ENCODE measurements at places on chromosomes 7 and 10. TPM values are rescaled to one million over a fixed set of nuclear protein-coding genes. Genes with fewer than 3 reads are reported as not detected.

The NOS3 gene
- 11.9 TPM for polyA plus RNA-seq

The CDK13 gene
- 20.0 TPM for polyA plus RNA-seq

GRCh38 chr7:89377219-89377618, 581.7 kb upstream of the TEX47 start:
- DNase-seq, result no peak

The GHRHR gene
- polyA plus RNA-seq, result not detected

The SPDYE2B gene
- not detected for polyA plus RNA-seq

- no peak for DNase-seq
Measured at GRCh38 chr7:573269-573932, 53.8 kb upstream of the PDGFA start.

DNA sequence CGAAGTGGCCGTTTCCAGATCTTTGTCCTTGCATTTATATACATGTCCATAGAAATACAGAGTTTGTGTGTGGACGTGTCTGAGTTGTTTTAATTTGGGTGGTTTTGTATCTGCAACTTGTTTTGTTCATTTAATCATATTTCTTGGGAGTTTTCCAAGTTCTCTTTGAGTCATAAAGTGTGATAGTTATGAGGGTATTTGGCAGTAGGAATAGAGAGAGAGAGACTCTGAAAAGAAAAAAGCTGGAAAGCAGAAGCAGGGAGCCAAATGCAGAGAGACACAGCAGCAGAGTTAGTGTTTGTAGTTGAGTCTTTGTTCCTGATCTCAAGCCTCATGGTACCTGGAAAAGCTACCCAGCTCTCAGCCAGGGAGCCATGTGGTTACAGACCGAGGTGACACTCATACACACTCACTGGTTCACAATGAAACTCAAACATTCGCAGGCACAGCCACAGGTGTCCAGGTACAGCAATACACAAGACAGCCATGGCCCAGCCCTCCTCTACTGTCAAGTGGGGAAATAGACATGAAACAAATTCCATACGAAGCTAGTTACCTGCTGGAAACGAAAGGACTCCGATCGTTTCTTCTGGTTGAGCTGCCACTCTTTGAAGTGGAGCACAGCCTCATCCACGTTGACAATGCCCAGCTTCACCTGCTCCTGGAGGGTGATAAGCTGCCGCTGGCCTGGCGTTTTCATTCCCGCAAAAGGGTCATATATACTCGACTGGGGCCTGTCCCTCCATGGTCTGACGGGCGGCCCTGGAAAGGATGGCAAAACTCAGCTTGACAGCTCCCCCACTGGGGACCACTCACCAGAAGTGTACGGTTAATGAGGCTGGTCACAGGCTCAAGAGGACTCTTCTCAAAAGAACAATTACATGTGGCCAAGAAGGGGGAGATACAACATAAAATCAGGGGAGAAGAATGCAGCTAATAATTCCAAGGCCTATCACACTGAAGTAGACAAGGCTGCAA, 33.3 kb upstream of the TM9SF3 start:
- no peak for DNase-seq

DNA sequence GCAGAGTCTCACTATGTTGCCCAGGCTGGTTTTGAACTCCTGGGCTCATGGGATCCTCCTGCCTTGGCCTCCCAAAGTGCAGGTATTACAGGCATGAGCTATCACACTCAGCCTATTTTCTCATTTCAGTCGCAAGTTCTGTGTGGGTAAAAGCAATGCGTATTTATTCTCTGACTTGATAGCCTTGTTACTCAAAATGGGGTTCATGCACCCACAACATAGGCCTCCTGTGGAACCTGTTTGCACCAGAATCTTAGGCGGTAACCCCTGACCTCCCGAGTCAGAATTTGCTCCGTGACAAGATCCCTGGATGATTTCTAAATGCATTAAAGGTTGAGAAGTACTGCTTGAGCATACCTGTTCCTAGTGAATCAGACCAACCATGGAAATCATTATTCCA, 7.3 kb downstream of the IL2RA start:
- no peak for DNase-seq

The CALML5 gene
- not detected for polyA plus RNA-seq

The MBL2 gene
- polyA plus RNA-seq, result not detected

The STRIP2 gene
- 1.2 TPM for polyA plus RNA-seq

DNA sequence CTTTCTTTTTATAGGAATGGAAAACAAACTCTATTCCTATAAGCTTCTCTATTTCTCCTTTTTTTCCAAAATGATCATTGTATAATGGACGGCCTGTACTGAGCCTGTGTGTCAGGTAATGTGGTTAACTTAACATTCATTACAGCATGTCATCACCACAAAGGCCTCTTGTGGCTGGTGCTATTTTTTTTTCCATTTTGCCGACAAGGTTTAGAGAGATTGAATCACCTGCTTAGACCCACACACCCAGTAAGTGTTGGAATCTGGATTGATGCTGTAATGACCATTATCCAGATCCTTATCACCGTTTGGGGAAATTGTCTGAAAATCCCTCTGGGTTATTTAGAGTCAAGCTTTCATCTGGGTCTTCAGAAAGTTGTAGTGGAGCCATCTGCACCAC, 18.5 kb downstream of the AKR1B15 start:
- no peak for DNase-seq

DNA sequence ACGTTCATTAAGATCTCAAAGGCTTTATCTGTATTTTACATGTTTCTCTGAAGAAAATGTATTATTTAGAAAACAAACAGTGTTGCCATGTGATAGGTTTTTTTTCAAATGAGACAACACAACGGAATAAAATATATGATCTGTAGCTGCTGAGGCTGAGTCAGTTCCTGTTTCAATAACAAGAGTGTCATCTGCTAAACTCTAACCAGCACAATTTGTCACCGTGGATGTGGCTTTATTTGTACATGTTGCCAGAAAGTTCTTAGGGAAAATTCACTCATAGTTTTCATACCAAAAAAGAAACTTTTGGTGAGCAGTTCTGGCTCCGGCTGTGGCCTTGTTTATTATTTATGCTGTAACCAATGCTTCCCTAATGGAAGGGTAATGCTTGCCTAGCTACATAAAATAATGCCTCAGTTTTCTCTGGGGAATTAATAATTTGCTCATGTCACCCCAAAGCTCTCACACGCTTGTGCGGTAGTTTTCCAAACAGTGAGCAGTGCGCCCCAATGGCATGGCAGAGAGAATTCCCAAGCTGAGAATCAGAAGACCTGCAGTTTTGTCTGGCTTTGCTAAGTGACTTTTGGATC, 20.3 kb upstream of the KLF6 start:
- DNase-seq, result no peak

The CFAP70 gene
- polyA plus RNA-seq, result 2.3 TPM

The PKD1L1 gene
- 0.41 TPM for polyA plus RNA-seq

The CAV2 gene
- polyA plus RNA-seq, result 51.6 TPM

DNA sequence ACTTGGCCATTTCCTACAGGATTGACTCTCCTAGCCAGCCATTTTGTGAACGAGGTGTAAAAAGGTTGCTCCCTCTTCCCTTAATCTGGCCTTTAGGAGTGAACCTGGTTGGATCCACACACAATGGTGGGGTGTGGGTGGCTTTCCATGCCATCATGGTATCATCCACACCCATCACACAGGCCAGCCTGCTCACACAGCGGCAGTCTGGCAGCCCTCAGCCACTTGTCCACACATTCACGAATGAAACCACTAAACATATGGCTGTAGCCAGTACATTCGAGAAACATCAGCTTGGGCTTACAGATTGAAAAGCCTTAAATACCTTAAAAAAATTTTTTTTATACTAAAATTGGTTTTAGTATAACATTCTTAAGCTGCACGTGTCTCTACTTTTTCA, 31.9 kb downstream of the NEUROD6 start:
- DNase-seq, result no peak

DNA sequence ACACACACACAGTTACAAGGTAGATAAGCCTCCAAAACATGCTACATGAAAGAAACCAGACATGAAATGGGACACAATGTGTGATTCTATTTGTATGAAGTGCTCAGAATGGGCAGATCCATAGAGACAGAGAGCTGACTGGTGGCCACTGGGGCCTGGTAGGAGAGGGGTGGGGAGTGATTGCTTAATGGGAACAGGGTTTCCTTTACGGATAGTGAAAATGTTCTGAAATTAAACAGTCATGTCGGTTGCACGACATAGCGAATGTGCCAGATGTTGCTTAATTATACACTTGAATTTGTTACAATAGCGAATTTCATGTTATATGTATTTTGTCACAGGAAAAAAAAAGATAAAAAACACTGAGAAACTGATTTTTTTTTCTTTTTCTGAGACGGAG, 122.3 kb downstream of the SPDYE5 start:
- DNase-seq, result no peak

DNA sequence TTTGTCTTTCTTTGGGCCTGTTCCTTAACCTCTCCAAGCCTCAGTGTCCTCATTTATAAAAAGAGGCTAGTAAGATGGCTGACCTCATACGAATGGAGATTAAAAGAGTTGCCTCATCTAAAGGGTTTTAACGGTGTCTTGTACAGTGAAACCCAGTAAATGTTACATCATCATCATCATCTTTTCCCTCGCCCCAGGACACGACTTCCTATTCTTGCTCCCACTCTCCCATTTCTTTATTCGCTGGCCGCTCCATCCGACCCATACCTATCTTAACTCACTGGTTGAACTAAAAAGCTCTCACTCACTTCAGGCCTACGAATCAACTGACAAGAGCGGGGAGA, 554 bp downstream of the FRA10AC1 start:
- DNase-seq, result no peak

DNA sequence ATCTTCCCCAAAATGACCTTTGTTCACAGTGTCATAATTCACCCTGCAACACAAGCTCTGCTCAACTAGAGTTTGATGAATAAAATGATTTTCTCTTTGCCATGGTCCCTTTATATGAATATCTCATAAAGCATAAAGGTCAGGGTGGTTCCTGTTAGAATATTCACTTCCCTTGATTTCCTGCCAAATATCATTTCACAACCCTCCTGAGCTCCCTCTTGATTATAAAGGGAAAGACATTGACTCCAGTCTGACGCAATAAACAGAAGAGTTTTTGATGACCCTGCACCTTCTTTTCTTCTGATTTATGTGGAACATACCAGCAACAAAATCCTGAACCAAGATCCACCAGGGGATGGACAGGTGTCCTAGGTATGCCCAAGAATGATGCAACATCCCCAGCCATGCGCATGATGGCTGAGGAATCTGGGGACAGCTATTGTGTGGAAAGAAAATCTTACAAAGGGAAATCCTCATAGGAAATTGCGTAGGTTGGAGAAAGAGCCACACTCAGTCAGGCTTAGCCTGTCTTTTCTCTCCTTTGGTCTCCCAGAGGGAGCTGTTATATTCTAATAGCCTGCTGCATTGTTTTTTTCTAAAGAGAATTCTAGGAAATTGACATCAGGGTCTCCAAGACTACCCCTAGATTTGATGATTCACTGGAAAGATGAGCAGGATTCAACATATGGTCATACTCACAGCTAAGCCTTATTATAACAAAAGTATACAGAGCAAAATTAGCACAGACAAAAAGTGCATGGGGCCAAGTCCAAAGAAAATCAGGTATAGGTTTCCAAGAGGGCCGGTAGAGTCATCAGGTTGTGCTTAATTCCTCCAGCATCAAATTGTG, 18.8 kb downstream of the IFIT3 start:
- DNase-seq, result no peak

- peak; percentile 78 for DNase-seq
Measured at GRCh38 chr7:76509931-76510877, at the start of gene UPK3B. TSS of gene UPK3B (plus strand) at chr7:76510552. CDS start at chr7:76510653, 101 bp downstream.
